NK-92 treated with Interleukin-12 subunit alpha and Interleukin-12 subunit beta, amount 100 ng/mL, for 24 hours (cell line): ENCODE measurements at places on chromosomes 11 and 22.

DNA sequence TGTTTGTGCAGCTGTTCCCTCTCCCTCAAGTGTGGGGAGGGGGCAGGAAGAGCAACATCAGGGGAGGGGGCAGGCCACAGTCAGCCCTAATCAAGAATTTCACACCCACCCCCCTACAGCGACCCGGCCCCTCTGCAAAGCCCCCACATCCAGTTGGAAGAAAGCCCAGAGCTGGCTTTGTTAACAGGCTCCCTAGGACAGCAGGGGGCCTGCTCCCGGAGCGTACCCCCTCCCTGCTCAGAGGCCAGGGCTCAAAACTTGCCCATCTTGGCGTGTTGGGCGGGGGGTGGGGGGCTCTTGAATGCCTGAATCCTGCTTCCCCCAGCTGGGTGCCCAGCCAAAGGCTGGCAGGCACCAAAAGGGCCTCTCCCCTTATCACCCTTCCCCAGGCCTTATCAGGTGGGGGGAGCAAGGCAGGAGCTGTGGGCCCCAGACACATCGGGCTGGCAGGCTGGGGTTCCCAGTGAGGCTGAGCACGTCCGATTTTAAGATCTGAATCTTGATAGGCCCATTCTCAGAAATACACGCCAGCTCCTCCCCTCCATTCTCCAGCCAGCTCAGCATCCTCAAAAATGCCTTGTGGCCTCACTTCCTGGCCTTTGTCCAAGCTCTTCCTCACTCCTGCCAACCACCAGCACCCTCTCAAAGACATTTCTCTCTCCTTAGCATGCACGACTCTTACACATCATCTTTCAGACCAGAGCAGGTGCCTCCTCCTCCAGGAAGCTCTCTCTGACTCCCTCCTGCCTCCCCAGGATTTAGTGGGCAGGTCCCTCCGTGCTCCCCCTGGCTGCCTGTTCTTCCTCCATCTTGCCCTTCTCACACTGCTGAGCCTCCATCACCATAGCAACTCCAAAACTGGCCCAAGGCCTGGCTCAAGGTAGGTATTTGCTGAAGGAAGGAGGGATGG is 384.8 kb downstream of the MN1 start:
- no peak for DNase-seq

GRCh38 chr11:103842795-103843194 is 193.6 kb upstream of the DDI1 start:
- DNase-seq: no peak

GRCh38 chr22:39634530-39635405 is 64.2 kb downstream of the CACNA1I start:
- DNase-seq: no peak

GRCh38 chr11:58771458-58771855 is 39.7 kb upstream of the GLYAT start:
- no peak for DNase-seq
